ENCODE measurements at places on chromosomes 2 and 18.

DNA sequence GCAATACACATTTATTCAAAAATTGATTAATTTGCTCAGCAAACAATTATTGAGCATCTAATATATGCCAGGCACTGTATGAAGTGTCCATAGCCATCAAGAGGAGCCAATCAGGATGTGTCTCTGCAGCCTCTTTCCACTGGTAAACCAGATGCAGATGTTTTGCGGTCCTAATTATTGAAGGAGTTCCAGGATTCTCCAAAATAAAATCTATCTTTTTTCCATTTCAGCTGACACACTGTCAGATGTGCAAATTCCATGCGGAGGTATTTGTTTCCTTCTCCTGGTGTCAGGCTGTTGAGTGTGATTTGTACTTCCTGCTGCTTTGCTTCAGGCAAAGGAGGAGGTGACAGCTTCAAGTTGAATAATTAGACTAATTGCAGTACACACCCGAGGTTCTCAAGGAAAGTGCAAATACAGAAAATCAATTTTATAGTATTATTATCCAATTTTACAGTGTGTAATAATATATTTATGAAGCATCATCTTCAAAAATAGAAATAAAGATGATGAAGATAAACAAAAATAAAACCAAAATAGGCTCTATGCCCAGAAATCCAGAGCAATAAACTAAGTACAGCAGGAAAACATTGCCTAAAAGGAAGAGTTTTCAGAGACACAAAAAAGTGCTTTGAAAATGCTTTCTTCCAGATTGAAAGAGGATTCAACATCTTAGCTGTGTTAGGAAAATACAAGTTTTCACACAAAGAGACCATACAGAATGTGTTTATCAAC lies 1352.9 kb upstream of the CHAC2 start:
- DNase-seq: no peak

DNA sequence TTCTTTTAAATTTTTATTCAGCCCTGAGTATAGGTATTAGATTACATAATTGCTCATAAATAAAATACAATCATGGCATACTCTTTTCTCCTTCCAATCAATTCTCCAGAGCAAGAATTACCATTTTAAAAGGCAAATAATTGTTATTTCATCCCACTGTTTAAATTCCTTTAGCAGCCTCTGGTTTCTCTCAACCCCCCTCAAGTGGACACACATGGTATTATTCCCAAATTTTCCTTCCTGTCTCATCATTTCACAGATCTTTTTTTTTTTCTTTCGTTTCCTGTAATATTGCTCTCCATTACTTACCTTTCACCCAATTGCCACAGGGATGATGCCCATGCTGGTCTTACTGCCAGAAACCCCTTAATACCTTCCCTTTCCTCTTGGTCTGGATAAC lies 385.2 kb downstream of the RIT2 start:
- DNase-seq: no peak

GRCh38 chr2:40962026-40962425 lies 510.1 kb upstream of the SLC8A1 start:
- DNase-seq: no peak

DNA sequence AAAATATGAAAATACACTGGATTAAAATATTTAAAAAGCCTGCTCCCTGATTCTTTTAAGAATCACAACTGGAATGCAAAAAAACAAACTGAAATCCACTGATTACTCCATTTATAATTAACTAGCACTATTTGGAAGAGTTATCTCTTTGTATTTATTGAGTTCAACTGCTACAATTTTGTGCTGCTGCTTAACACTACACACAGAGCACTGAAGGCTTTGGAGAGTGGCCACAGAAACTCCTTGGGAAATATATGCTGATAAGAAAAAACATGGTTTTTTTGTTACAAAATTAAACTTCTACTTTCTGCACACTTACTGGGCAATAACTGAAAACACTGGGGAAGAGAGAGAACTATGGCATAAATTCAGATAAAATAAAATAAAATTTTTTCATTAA lies 19.8 kb upstream of the BZW1 start:
- DNase-seq: no peak

GRCh38 chr18:7754725-7755181 lies 187.6 kb downstream of the PTPRM start:
- DNase-seq: no peak

- DNase-seq: no peak
Observed at GRCh38 chr2:8753609-8754008, 71.8 kb downstream of the ID2 start.

DNA sequence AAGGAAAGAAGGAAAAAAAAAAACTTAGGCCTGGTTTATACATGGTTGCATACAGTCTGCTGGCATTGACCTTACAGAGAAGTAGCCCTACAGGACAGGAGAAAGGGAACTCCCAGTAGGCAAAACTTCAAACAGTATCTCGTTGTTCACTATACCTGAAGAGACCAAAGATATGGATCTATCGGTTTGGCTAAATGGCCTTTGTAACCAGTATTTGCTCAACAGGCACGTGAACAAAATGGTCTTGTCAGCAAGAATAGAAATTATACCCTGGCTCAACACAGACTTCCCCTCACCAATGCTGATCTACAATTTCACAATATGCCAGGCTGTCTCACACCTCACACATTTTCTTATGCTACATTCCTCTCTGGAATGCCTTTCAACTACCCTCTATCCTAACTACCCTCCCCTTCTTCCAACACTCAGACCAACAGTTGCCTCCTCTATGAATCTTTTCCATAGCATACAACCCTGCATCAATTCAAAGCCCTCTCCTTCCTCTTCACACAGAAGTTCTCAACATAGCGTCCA lies 13.7 kb downstream of the HYCC2 start:
- no peak for DNase-seq

GRCh38 chr2:44777036-44777435 lies 164.5 kb upstream of the SIX3 start:
- DNase-seq: no peak

DNA sequence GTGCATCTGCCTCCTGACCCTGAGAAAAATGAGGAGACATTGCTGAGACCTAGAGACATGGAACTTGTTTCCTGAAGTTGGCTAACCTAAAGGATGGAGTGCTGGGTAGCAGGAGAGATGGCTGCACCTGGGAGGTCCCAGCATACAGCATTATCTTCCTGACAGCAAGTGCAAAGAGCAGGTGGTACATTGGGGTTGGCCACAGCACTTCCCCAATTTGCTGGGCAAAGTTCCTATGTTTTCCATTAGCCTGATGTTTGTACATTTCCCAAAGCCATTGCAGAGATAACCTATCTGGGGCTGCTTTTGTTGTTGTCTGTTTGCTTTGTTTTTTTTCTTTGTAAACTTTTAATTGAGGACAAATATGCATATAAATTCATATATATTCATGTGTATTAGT lies 296.7 kb downstream of the HRH4 start:
- DNase-seq: no peak

- no peak for DNase-seq
Observed at GRCh38 chr2:174636987-174637386, 39.4 kb upstream of the WIPF1 start.

GRCh38 chr2:197889041-197889440 lies 84.6 kb downstream of the PLCL1 start:
- DNase-seq: peak; percentile 41

GRCh38 chr2:26650713-26651469 lies 9.7 kb upstream of the CIB4 start:
- no peak for DNase-seq

DNA sequence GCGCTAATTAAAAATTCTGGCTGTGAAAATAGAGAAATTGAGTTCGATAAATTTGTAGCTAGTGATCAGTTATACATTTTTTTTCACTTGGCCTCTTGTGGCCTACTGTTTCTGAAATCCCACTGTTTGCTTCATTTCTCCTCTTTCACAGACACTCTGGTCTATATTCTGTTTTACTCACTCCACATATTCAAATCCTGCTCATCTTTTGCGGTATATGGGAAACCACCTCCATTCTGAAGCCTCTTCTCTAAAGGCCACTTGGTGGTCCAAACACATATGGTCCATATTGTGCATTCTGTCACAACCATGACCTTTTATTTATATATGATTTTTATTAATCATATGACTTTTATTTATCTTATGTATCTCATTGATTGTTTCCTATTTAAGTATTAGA lies 67.0 kb downstream of the MYO1B start:
- DNase-seq: no peak

GRCh38 chr2:9364791-9365497 lies 58.4 kb downstream of the ITGB1BP1 start:
- no peak for DNase-seq

DNA sequence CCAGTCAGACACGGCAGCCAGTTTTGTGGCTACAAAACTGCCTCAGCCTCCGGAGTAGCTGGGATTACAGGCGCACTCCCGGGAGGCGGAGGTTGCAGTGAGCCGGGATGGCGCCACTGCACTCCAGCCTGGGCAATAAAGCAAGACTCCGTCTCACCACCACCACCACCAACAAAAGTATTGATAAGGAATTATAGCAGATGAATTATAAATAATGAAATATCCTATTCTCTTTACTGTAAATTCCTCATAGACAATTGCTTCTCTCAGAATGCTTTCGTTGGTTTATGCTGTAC lies 1.4 kb upstream of the FAM161A start:
- no peak for DNase-seq
